ENCODE measurements at places on chromosomes 3 and 15. TPM values are rescaled to one million over a fixed set of nuclear protein-coding genes. Genes with fewer than 3 reads are reported as not detected.

DNA sequence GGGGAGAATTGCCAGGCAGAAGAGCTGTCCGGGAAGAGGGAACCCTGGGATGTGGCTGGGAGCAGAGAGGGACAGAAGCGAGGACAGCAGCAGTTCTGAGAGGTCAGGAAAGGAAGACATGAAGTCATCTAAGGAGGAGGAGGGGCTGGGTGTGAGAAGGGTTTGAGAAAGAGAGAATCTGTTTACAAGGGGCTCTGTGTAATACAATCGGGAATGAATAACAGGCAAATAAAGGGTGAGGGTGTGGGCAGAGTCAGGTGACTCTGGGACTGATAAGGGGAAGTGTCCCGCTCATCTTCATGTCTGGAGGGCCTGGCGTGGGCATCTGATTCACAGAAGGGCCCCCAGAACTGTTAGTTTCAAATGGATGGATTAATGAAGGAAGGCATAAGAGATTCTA, 191.3 kb downstream of the XXYLT1 start:
- H3K27ac ChIP-seq, result peak overlapping the region; percentile 35
- no peaks in the 10 kb centered on the region for H3K27me3 ChIP-seq
- no peaks in the 10 kb centered on the region for H3K36me3 ChIP-seq
- H3K4me3 ChIP-seq, result no peak overlapping the region
- H3K4me1 ChIP-seq, result peaks cover 43% of the 10 kb centered on the region

GRCh38 chr3:122430371-122430770, 14.5 kb upstream of the WDR5B start:
- no peak overlapping the region for H3K27ac ChIP-seq
- DNase-seq, result no peak
- H3K4me1 ChIP-seq, result no peaks in the 10 kb centered on the region
- H3K4me3 ChIP-seq, result no peak overlapping the region

TGM4 gene
- not detected for total RNA-seq

ZNF660 gene
- 19.2 TPM for total RNA-seq

SEC61A1 gene
- 207 TPM for total RNA-seq

LDHAL6B gene
- total RNA-seq, result not detected

OCA2 gene
- 1.4 TPM for total RNA-seq
